ENCODE measurements at places on chromosomes 1 and 21.

- no peak for DNase-seq
These were observed 11.3 kb upstream of the RPL5 start for GRCh38 chr1:92820551-92820950.

GRCh38 chr21:28160378-28160777 is 832.3 kb downstream of the LTN1 start:
- DNase-seq = no peak

DNA sequence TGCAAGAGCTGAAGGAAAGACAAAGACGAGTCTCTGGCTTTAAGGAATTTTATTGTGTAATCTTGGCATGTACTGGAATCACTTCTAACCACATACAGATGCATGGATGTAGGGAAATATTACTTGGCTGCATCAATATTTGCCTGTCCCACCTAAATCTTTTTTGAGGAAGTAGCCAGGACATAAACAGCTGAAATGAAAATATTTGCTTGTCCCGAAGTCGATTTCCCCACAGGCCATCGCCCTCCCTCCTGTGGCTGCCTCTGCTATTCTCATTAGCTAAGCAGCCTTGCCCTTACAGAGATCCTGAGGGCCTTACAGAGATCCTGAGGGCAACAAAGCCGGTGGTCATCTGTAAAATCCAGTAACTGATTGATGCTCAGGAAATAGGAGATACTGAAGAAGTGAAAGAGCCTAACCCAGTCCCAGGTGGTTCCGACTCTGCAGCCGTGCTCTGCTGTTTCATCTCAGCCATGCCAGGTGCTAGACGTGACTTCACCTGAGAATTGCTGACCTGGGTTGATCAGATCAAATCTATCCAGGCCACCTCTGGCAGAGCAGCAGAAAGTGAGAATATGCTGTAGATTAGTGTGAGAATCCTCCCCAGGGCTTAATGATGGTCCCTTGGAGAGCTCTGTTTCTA is 25.5 kb downstream of the MAN1C1 start:
- DNase-seq = no peak

GRCh38 chr1:51600529-51600928 is 16.4 kb upstream of the OSBPL9 start:
- no peak for DNase-seq

DNA sequence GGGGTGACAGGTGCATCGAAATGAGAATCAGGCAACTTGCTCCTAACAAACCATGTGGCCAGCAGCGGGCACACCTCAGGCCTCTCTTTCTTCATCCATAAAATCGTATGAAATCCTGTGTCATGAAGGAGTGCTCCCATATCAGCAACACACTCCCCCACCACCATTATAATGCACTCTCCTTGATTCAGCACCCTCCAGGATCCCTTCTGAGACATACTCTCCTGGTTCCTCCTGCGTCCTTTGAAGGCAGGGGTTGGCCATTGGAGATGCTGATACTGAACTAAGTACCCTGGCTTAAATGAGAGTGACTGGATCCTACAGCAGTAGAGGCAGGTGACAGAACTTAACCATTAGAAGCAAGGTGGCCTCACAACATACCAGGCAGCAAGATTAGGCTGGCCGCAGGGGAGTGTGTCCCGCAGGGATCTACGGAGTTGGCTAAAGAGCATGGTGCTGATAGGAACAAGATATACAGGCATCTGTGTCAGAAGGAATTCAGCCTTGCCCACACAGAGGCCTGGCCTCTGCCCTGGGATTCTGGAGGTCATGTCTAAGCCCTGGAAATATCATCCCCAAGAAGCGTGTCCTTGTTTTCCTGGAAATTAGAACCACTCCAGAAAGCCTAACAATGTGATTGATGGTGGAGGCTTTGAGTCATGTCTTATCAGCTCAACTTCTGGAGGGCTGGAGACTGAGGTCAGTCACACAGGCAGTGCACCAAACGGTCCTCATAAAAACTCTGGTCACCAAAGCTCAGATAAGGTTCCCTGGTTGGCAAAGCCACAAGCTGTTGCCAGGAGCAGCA is 16.8 kb downstream of the S100A7A start:
- peak; percentile 54 for DNase-seq

DNA sequence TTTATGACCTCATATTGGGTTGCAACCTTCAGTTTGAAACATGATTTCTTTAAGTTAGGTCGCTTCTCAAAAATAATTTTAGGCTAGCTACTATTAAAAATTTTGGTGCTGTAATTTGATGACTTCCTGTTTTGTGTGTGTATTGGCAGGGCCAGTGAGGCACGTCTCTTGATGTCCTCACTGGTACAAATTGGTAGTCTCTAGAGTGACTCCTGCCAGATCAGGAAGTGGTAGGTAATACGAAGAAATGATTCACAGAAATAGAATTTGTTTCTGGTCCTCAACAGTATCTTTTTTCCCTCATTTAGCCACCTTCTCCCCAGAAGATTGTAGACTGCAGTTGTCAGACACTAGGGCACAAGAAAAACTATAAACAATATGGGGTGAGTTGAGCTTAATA is 120.9 kb upstream of the KIAA1614 start:
- DNase-seq = no peak

DNA sequence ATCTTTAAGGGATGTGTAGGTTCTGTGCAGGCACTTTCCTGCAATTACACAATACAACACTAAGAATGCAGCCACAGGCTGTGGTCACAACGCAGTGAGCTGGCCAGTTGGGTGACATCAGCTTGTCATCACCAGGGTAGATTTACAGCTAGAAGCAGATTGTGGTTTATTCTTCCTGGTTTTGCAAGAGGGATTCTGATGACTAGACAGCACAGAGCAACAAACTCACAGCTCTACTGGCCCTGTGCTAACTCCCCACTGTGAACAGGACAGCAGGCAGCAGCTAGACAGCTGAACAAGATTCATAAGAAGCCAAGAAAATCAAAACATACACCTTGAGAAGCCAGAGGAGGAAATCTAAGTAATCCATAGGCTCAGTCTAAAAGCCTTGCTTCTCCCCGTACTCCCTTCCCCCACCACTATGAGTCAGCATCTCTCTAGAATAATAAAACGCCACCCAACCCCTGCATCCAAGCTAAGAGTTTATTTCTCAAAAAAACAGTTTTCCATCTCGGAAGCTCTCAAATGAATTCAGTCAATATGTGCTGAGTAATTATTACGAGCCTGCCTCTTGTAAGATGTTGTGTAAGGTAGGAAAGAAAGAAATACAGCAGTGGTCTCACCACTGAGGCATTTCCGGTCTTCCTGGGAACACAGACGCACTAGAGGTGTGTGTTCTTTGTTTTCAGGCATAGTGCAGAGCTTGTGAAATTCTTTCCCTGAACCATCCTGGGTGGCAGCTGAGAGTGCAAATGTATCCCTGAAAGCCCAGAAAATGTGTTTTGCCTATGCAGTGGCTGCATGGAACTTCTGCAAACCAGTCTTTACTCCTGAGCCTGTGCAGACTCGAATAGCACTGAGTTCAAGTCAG is 162.8 kb downstream of the NTPCR start:
- peak; percentile 99 for DNase-seq

DNA sequence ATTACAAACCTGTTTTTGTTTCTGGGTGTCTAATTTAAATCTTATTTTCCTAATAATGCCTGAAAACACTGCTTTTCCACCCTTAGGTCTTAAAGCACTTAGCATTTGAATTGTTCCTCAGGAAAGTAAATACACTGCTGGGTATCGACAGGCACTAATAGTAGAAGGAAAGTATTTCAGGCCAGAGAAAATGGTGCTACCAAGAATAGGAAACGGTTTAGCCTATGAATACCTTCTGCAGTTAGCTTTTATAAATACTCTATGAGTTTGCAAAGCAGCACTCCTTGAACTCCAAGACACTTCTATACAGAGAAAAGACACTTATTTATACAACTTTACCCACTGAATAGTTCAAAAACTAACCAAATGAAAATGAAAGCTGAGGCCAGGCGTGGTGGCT is 6.8 kb downstream of the FUBP1 start:
- no peak for DNase-seq

DNA sequence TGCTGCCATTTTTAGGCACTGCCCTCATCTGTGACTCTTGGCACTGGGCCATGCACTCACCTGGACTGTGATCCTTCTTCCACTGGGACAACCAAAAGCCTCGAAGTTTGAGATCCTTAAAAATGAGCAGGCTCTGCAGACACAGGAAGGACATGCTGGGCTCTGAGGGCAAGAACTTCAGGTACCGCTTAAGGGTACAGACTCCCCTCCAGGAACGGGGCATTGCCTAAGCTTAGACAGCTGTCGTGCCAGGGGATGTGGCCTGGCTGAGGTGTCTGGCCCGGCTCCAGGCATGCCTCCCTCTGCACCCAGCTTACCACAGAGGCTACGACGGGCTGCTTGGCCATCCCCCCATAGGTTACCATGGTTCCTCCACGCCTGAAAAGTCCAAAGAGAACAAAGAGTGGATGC is 14.2 kb upstream of the SRSF4 start:
- no peak for DNase-seq

DNA sequence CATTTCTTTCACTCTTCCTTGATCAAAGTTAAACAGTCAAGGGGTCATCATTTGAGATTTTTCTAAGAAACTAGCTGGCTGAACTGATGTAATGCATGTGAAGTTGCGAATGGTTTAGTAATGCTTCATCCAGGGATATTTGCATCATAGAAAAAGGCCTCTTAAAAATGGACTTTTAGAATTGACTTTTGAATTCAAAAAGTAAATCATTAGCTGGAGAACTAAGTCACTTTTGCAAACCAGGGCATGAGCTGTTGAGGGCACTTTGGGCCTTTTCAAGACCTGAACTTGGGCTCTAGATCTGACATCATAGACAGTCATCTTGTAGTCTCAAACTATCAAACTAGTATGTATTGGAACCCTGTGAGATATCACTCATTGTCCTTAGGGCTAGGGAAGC is 85.0 kb downstream of the GRIK1 start:
- no peak for DNase-seq

DNA sequence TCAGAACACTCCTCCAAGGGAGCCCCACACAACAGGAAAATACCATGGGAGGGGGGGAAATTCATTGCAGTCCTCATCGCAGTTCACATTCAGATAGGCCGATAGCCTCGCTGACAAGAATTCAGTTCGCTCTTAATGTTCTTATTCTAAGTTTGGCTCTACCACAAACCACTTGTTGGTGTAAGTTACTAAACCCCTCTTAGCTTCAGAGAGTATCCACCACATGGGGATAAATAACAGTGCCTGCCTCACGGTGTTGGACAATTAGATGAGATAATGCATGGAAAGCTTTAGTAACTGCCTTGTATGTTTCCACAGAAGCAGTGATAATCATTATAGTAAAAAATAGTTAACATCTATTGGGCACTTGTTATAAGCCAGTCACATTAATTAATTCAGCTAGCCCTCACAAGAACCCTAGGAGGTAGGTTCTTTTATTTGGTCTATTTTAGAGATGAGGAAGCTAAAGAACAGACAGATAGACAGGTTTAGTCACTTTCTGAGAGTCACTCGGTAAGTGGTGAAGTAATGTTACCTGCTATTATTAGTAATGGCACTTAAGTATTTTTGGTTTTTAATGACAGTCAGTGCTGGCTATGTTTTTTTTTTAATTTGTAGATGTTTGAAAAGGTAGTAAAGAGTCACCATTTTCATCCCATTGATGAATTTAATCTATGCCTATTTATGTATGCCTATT is 10.1 kb downstream of the VAV3 start:
- no peak for DNase-seq

DNA sequence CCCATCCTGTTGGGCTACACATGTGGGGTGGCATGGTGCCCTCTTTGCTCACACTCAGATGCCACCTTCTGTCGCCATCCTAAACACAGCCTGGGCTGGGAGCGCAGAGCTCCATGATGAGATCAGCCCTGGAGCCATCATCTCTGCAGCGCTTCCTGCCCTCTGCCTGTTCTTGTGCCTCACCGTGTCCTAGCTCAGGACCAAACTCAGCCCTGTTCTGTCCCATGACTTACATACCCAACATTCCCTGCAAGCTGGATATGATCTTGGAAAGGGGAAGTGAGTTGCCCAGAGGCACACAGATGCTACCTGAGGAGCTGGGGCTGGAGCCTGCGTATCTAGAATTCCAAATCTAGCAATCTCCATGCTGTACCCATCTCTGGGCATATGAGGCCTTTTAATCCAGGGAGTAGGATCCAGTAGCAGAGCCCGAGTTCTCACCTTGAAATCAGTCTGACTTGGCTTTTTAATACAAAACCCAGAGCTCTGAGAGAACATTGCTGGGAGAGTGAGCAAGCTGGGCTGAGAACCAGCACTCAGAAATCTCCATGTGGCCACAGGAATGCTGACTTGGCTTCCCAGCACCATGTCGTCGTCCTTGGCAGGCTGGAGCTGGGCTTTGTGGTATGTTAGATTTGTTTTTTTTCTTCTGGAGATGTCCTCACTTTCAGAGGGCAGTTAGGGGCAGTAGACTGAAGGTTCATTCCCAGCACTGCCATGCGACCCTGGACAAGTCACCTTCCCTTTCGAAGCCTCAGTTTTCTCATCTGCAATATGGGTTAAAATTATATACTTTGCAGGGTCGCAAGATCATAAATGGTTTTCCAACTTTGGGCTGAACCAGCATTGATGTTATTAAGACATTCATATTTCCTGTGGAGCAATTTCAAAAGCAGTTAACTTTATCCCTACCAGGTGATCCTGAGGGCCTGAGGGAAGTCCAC is 2.6 kb downstream of the ALPL start:
- DNase-seq = peak; percentile 87

DNA sequence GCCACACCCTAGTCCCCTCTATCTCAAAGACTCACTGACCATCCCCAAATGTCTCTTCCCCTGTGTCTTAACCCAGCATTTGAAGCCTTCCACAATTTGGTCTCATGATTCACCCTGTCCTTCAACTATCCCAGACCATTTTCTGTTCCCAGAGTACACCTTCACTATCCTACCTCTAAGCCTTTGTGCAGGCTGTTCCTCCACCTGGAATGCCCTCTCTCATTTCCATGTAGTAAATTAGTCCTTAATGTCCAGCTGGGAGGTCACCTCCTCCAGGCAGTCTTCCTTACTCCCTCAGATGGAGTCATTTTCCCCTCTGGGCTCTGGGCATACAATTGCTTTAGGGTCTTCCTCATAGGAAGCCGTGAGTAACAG is 31.1 kb upstream of the EPB41 start:
- no peak for DNase-seq

DNA sequence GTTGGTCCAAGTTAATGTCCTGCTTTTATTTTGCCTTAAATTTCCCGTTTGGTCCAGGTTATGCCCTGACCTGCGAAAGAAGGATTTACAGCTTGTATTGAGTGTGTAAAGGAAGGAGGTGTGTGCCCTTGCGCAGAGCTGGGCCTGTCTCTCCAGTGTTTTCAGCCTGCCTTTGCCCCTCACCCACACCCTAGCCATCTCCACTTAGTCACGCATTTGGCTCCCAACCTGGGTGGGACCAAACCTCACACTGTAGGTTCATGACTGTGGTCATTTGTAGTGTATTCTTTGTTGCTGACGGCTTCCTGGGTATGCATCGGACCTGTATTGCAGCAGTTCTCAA is 572 bp upstream of the SRSF10 start:
- DNase-seq = peak; percentile 68

- DNase-seq = no peak
These were observed 502.2 kb upstream of the PRMT6 start for GRCh38 chr1:106554294-106554693.

DNA sequence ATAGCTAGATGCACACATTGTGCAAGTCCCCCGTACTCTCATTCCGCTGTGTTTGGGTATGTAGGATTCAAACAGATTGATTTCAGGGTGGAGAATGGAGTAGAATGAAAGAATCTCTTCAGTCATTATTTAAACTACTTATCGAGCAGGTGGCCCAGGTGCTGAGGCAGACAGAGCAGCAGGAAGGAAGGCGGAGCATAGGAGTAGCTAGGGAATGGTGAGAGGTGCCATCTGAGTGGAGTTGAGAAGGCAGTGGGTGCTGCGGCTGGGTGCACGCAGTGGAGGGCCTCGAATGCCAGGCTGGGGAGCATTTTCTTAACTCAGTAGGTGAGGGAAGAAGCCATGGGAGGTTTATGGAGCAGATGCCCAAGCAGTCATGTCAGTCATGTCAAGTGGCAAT is 45.2 kb upstream of the CD101 start:
- DNase-seq = no peak

All from islet precursor cell (in vitro differentiated cells).